Mammary epithelial cell (primary cell): ENCODE measurements at places on chromosomes 2 and 18. TPM values are rescaled to one million over a fixed set of nuclear protein-coding genes. Genes with fewer than 3 reads are reported as not detected.

DNA sequence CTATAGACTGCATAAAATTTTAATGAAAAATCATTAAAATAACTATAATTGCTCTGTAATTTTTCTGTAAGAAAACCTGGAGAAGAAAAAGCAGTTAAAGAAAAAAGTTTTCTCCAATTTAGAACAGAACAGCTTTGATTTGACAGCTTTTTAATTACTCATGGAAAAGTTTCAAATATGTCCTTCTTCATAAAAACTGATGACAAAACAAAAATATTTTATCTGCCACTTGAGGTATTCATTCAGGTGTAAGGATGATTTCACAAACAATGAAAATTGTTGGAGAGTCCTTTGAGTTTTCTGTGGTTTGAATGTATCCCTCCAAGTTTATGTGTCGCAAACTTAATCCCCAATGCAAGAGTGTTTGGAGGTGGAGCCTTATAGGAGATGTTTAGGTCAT lies 302.3 kb upstream of the VWC2L start:
- no peak for DNase-seq

MOCOS gene
- 7.4 and 7.5 TPM in 2 replicates for total RNA-seq

GRCh38 chr2:173572848-173573247 lies 218.2 kb downstream of the CDCA7 start:
- no peak for DNase-seq

- peak; percentile 61 for DNase-seq
Observed at GRCh38 chr2:239630618-239631286, 229.9 kb upstream of the HDAC4 start.

ANO7 gene
- total RNA-seq, result 0.50 TPM

GRCh38 chr18:68354176-68354575 lies 360.7 kb downstream of the TMX3 start:
- no peak for DNase-seq

GRCh38 chr2:225768741-225769140 lies 369.2 kb downstream of the NYAP2 start:
- DNase-seq, result no peak

DNA sequence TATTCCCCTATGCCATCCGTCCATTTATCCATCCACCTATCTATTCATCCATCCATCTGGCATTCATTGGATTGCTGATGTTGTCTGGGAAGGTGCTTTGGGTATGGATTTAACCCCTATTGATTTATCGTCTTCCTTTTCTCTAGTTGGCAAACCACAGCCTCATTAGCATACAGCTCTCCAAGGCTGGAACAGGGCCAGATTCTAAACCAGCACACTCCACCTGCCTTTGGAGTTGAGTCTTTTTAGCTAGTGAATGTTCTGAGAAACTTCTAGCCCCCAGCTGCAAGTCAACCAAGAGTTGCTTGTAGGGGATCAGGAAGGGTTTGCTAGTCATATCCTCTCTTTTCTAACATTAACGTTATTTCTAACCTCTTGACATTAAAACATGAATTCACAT lies 90.7 kb downstream of the NRP2 start:
- DNase-seq, result no peak

DNA sequence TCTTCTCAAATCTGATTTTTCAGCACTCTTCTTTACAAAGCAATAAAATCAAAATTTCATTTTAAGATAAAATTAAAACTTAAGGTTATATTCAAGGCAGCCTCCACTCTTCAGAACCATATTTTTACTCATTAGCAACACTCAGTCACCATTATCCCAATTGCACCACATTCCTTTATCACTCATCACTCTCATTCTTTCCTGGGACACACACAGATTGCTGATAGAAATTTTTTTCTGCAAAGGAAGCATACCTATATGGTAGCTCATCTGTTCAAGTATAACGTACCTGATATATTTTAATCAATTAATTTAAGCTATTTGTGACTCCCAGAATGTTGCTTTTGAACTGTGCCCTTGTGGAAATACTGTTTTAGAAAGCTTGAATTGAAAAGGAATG lies 1559.3 kb upstream of the ZEB2 start:
- peak; percentile 5 for DNase-seq

- DNase-seq, result no peak
Observed at GRCh38 chr2:219426068-219426443, 7.9 kb downstream of the DES start.

DNA sequence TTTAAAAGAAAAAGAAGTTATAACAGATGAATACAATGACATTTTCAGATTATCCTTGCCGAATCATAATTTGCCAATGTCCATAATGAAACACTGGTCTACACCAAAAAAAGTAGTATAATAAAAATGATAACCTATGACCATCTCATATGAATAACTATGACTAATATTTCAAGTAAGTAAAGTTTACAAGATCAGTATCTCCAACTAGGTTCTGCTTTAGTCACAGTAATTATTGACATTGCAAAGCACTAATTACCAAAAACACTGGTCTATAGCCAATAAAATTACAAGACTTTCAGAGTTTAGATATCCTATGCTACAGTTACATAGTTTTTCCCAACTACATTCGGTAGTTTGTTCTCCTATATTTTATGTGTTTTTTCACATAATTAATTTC lies 136.7 kb downstream of the MEMO1 start:
- peak; percentile 1 for DNase-seq
